ENCODE measurements at places on chromosomes 6 and 20. TPM values are rescaled to one million over a fixed set of nuclear protein-coding genes. Genes with fewer than 3 reads are reported as not detected.

DDAH2 gene
- total RNA-seq: 23.8 TPM

KIAA1755 gene
- total RNA-seq: not detected

C6orf163 gene
- total RNA-seq: 1.5 TPM

CLVS2 gene
- total RNA-seq: not detected

- H3K4me3 ChIP-seq: peak within 1 kb of the TSS; percentile 97
- H3K27ac ChIP-seq: peak within 1 kb of the TSS; percentile 100
- ATAC-seq: peak; percentile 89
- peaks cover 14% of the 10 kb centered on the region for H3K4me1 ChIP-seq
These were observed at the start of gene DPM1 for GRCh38 chr20:50957798-50958614. Gene DPM1, minus strand, starts transcription at chr20:50958532. Its CDS starts 9 bp downstream, at chr20:50958523.

GRCh38 chr6:4265740-4266139 lies 130.4 kb upstream of the ECI2 start:
- H3K4me3 ChIP-seq: no peak overlapping the region
- no peak overlapping the region for H3K27ac ChIP-seq
- no peaks in the 10 kb centered on the region for H3K36me3 ChIP-seq
- no peak for ATAC-seq
- peaks cover 23% of the 10 kb centered on the region for H3K27me3 ChIP-seq

- no peak overlapping the region for H3K27ac ChIP-seq
- H3K4me3 ChIP-seq: no peak overlapping the region
- H3K4me1 ChIP-seq: no peaks in the 10 kb centered on the region
- no peak for ATAC-seq
- peaks cover 62% of the 10 kb centered on the region for H3K36me3 ChIP-seq
These were observed 19.1 kb downstream of the DYNLRB1 start for GRCh38 chr20:34535301-34535840.

DNA sequence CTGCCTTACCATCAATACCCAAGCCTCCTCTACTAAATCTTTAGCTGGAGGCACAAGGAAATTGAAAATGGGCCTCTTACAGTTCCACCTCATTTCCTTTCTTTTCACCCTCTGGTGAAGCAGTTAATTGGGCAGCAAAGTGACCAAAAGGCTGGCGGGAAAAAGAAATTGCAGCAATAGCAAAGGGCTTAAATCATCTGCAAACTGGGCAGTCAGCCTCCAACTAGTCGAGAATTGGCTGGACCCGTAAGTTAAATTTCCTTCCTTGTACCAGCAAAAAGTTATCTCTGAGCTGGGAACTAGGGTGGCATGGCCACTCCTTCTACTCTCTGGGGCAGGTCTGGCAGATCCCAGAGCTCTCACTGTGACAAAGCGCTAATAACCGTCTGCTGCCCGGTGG lies 33.5 kb downstream of the GHRH start:
- H3K27me3 ChIP-seq: no peaks in the 10 kb centered on the region
- no peak overlapping the region for H3K4me3 ChIP-seq
- no peaks in the 10 kb centered on the region for H3K4me1 ChIP-seq
- peaks cover 100% of the 10 kb centered on the region for H3K36me3 ChIP-seq

DNA sequence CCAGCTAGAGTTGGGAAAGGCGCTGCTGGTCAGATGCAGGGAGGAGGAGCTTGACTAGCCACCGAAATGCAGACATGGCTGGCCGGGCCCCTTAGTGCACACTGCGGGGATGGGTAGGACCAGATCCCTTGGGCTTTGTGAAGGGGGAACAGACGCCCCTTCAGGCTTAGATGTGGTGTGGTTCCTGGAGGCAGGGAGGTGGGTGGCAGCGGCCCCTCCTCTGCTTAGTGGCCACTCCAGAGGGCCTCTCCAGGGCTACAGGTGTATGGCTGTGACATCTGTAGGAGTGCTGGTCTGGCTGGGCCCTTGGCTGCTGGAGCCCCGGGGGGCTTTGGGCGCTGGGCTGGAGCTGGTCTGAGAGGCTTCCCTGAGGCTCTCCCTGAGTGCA lies 5.9 kb downstream of the CCND3 start:
- H3K27me3 ChIP-seq: no peaks in the 10 kb centered on the region
- no peak for ATAC-seq
- peak overlapping the region; percentile 85 for H3K27ac ChIP-seq
- peak overlapping the region; percentile 94 for H3K4me3 ChIP-seq
- peaks cover 100% of the 10 kb centered on the region for H3K36me3 ChIP-seq

- H3K4me1 ChIP-seq: no peaks in the 10 kb centered on the region
- H3K27ac ChIP-seq: no peak overlapping the region
- no peak overlapping the region for H3K4me3 ChIP-seq
These were observed 210.0 kb upstream of the SSTR4 start for GRCh38 chr20:22825076-22825475.

- H3K36me3 ChIP-seq: peaks cover 38% of the 10 kb centered on the region
- peak overlapping the region; percentile 97 for H3K4me3 ChIP-seq
- ATAC-seq: no peak
- H3K4me1 ChIP-seq: peaks cover 25% of the 10 kb centered on the region
- no peaks in the 10 kb centered on the region for H3K27me3 ChIP-seq
These were observed 534 bp upstream of the AKIRIN2 start for GRCh38 chr6:87702589-87702945.

- ATAC-seq: no peak
- H3K36me3 ChIP-seq: no peaks in the 10 kb centered on the region
- no peaks in the 10 kb centered on the region for H3K4me1 ChIP-seq
- peaks cover 19% of the 10 kb centered on the region for H3K27me3 ChIP-seq
These were observed 99.5 kb upstream of the ZNFX1 start for GRCh38 chr20:49377326-49377725.

DNA sequence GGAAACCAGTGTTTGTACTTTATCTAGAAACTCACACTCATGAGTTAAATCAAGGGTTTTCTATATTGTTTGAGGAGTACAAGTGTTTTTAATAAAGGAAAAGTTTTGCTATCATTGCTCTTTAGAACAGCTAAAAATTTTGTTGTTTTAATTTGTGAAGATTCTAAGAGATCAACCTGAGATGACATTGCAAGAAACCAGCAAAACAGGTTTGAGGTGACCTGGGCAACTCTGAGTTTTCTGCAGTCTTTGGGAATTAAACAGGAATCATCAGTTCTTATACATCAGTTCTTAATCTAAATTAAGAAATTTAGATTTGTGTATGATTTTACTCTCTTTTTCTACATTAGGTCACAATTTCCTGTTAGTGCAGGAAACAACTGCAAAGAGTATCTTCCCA lies 114.5 kb downstream of the JAG1 start:
- H3K27ac ChIP-seq: no peak overlapping the region
- peaks cover 36% of the 10 kb centered on the region for H3K36me3 ChIP-seq

DNA sequence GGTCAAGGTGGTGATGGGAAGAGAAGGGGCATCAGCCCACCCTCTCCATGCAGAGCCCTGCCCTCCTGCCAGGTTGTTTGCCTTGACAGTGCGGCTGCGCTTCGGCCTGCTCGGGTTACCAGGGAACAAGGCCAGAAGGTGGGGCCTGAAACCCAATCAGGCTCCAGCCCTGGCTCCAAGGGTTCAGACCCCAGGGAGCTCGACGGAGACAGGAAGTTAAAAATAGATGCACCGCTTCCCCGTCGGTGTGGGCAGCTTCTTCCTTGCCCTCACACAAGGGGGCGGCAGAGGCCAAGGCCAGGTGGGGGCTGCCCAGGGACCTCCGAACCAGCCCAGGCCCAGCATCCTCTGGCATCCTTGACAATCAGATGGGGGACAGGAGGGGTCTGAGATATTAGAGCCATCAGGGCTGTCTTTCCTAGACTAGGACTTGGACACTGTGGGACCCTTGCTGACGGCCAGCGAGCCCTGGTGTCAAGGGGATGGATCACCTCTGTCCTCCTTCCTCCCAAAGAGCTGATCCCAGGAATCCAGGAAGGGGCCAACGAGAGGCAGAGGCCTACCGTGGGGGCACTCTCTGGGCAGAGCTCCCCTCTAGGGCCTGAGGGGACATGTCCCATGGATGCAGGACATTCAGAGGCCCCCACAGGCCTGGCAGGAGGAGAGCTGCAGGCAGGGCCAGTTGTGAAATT lies 65.2 kb downstream of the RIPOR3 start:
- ATAC-seq: no peak
- no peaks in the 10 kb centered on the region for H3K27me3 ChIP-seq
- no peak overlapping the region for H3K27ac ChIP-seq
- no peaks in the 10 kb centered on the region for H3K36me3 ChIP-seq

DNA sequence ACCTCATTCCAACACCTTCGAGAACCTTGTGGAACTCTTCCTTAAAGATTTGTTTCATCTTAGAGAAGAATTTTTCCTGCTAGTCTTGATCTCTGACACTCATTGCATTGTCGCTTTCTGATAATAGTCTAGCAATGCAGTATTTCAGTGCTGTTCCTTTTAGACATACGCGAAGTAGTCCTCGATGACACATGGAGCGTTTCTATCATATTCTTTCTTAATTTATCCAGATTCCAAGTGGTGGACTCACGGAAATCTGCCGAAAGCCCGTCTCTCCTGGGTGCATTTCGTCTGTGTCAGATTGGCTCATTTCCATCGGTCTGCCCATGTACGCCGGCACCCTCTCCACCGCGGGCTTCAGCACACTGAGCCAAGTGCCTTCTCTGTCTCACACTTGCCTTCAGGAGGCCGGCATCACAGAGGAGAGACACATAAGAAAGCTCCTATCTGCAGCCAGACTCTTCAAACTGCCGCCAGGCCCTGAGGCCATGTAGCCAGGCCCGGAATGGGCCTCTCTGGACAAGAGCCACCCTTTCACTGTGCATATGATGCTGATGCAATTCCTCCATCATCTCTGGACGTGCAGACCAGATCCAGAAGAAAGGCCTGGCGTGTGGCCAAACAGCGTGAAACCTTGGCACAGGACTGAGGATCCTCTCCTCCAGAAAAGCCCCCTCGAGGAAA lies 198.6 kb upstream of the UST start:
- H3K4me1 ChIP-seq: no peaks in the 10 kb centered on the region
- no peaks in the 10 kb centered on the region for H3K36me3 ChIP-seq
- ATAC-seq: no peak

DNA sequence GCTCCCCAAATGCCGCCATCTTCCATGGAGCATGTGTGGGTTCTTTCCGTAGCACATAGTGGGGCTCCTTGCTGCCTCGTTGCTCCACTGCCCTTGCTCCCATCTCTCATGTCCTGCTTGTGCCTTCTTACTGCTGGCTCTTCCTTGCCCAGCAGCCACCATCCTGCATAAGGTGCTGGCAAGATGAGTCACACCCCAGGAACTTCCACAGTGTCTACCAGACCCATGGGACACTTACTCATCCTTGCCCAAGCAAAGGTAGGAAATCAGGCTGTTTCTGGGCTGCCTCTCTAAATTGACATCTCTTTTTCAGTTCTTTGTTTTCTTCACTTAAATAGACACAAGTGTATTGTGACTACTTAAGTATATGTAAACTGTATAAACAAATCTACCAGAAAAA lies 39.4 kb upstream of the RGS17 start:
- no peaks in the 10 kb centered on the region for H3K27me3 ChIP-seq
- H3K27ac ChIP-seq: no peak overlapping the region
- H3K36me3 ChIP-seq: no peaks in the 10 kb centered on the region
- H3K4me1 ChIP-seq: no peaks in the 10 kb centered on the region
- ATAC-seq: no peak
- no peak overlapping the region for H3K4me3 ChIP-seq

DNA sequence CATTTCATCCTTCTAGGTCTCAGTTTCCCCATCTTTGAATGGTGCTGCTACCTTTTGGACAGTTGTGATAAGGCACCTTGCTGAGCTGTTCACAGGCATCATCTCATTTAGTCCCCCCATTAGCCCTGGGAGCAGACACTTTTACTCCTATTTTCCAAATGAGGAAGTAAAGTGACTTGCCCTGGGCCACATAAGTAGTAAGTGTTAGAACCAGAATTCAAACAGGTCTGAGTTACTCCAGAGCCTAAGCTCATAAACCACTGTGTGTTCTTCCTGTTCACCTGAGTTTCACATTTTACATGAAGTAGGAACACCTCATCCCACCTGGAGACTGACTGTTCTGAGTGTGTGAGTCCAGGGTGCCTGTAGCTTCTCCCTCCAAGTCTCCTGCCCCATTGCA lies 43.5 kb upstream of the EPB41L1 start:
- ATAC-seq: no peak
- H3K27ac ChIP-seq: no peak overlapping the region
- H3K27me3 ChIP-seq: peaks cover 2% of the 10 kb centered on the region
- no peaks in the 10 kb centered on the region for H3K36me3 ChIP-seq
- H3K4me1 ChIP-seq: no peaks in the 10 kb centered on the region
- no peak overlapping the region for H3K4me3 ChIP-seq

DNA sequence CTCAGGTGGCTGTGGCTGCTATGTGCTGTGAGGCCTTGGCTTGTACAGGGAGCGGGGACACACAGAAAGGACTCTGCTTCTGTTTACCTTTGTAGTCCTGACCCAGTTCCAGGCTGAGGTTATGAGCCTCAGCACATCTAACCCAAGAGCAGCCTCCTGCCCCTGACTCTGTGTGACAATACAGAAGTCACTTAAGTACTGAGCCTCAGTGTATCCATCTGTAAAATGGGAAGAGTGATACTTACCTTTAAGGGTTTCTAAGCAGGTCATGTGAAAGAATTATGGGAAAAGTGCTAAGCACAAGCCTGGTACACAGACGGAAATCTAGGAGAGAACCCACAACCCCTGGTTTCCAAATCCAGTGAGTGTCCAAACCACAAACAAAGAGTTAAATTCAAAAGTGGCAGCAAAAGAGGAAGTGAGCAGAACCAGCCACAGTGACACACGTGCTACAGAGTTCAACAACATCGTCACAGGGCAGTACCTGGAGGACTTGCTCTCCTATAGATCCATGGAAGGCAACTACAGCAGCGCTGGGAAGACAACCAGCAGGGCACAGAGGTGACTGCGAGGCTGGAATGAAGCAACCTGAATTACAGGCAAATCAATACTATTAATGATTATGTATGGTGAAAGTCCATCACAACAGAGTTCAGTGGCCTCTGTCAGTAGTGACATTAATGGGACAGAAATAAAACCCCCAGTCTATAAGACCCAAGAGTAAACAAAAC lies 12.5 kb downstream of the TRIM26 start:
- H3K4me3 ChIP-seq: no peak overlapping the region
- peaks cover 86% of the 10 kb centered on the region for H3K36me3 ChIP-seq
- peak overlapping the region; percentile 53 for H3K27ac ChIP-seq
- H3K4me1 ChIP-seq: peaks cover 11% of the 10 kb centered on the region
- ATAC-seq: peak; percentile 31

DNA sequence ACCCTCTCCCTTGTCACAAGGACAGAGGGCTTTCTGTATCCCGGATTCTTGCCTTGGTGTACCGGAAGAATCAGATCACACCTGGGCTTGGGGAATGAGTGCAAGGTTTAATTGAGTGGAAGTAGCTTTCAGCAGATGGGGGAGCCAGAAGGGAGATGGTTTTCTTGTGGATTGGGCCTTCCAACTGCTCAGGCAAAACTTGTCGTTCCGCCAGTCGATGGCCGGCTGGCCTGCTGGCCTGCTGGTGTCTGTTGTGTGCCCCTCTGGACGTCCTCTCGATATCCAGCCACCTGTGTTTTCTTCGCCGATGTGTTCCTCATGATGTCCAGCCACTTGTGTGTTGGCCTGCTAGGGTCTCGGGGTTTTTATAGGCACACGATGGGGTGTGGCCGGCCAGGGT lies 168.1 kb downstream of the CDKAL1 start:
- H3K4me1 ChIP-seq: peaks cover 38% of the 10 kb centered on the region
- H3K27ac ChIP-seq: no peak overlapping the region
- no peak for ATAC-seq
- no peaks in the 10 kb centered on the region for H3K27me3 ChIP-seq
- H3K36me3 ChIP-seq: no peaks in the 10 kb centered on the region
- H3K4me3 ChIP-seq: no peak overlapping the region

Measured in activated T-helper 17 cell treated with anti-CD3 and anti-CD28 coated beads, Interleukin-2, amount 50 U/mL, for 72 hours (primary cell).